Mucosa of gallbladder (tissue), 1 donor: ENCODE measurements at places on chromosomes 12 and 14.

DNA sequence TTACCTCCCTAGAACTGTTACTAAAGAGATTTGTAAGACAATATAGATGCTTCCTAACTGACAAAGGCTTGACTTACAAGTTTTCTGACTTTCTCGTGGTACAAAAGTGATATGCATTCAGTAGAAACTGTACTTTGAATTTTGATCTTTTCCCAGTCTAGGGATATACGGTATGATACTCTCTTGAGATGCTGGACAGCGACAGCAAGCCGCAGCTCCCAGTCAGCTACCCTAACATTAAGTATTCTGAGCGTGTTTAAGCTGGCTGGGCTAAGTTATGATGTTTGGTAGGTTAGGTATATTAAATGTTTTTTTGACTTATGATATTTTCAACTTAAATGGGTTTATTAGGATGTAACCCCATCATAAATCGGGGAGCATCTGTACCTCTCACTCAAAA lies 55.2 kb upstream of the CDKL1 start:
- no peak for DNase-seq

- DNase-seq = no peak
These were observed 38.7 kb downstream of the SH2B3 start for GRCh38 chr12:111444314-111444924.

- no peak for DNase-seq
These were observed 199.1 kb downstream of the SLC5A8 start for GRCh38 chr12:101010896-101011295.

GRCh38 chr14:20190596-20190995 lies at the start of gene OR11G2:
TSS of gene OR11G2 (plus strand) at chr14:20190896. CDS start at chr14:20197438, 6,542 bp downstream.
- DNase-seq = no peak

DNA sequence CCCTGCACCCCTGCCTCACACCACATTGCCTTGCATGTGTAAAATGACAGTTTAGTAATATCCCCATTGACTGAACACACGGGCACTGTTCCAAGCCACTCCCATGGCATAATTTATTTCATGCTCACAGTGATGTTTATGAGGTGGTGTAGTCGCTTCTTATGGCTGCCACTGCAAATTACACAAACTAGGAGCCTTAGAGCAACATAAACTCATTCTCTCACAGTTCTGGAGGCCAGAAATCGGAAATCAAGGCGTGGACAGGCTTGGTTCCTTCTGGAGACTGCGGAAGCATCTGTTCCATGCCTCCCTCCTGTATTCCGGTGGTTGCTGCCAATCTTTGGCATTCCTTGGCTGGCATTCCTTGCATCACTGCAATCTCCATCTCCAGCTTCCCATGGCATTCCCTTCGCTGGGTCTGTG lies 97.3 kb downstream of the RIN3 start:
- DNase-seq = no peak

- no peak for DNase-seq
These were observed 11.9 kb downstream of the FAM222A start for GRCh38 chr12:109725321-109726105.

DNA sequence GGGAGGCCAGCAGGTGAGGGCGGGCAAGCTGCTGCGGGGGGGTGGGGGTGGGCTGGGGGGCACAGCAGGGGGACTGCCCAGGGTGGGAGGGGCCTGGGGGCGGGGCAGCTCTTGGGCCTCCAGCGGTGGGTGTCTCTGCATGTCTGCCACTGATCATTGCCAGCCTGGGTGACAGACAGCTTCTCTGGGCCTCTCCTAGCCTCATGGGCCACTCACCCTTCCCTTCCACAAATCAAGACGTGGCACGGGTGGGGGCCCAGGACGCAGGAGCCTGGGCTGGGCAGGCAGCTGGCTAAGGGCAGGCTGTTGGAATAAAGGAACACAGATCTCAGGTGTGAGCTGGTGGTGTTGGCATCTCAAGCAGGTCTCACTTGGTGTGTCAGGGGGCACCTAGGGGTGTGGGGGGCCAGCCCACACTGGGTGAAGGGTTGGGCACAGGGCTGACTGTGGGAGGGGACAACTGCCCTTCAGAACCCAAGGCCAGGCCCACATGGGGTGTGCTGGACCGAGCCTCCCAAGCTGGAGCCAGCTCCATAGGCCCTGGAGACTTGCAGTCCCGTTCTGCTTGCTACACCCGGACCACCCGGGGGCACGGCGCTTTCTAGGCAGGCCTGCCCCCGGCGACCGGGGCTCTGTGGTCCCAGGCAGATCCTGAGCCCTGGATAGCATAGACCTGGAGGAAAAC lies 3.0 kb downstream of the TEDC1 start:
- DNase-seq = no peak

- DNase-seq = no peak
These were observed 64.9 kb downstream of the RIN3 start for GRCh38 chr14:92578511-92578910.

DNA sequence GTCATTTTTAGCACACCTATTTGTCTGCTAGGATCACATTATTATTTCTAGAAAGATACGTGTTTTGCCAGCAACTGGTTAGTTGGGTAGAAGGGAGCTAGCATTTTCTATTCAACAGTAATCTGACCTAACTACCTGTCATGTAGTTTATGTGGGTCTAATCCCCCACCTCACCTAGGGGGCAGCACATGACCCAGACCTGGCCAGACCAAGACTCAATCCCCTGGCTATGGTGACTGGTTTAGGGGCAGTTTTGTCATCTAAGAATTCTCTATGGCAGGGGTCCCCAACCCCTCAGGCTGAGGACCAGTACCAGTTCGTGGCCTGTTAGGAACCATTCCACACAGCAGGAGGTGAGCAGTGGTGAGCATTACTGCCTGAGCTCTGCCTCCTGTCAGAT lies 29.5 kb upstream of the EVL start:
- no peak for DNase-seq

- DNase-seq = no peak
These were observed 22.1 kb downstream of the IFNG-AS1 start for GRCh38 chr12:68011206-68011881.

- DNase-seq = no peak
These were observed 922 bp downstream of the PTPRR start for GRCh38 chr12:70919597-70920035.

DNA sequence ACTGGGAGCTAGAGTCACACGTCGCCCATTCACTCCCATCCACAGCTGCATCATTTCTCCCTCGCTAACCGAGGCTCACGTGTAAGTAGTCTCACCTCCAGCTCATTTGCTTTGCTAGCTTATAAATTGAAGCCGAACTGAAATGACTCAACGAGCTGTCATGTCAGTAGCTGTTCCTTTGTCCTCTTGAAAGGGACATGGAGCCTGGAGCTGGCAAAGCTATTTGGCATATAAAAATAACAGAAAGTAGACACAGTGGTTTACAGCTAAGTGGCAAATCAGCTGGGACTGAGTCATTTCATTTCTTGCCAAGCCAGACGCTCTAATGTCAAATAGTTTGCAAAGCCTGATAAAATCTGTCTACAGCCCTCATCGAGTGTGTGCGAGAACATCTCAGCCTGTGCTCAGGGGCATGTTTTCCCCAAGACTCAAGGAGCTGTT lies 114.4 kb upstream of the TMEM233 start:
- no peak for DNase-seq

DNA sequence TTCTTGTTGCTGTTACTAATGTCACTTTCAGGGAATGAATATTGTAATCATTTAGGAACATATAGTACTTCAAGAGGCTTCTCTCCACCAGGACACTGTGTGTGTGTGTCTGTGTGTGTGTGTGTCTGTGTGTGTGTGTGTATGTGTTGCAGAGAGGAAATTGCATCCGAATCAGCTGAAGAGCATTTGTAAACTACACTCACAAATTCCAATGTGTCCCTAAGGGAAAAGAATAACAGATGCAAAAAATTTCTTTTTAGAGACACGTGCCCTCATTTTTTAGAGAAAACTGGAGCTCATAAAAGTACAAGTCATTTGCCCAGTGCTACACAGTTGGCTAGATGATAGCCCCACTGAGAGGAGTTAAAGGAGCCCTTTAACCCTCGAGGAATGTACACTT lies 168.8 kb downstream of the ANO4 start:
- no peak for DNase-seq

DNA sequence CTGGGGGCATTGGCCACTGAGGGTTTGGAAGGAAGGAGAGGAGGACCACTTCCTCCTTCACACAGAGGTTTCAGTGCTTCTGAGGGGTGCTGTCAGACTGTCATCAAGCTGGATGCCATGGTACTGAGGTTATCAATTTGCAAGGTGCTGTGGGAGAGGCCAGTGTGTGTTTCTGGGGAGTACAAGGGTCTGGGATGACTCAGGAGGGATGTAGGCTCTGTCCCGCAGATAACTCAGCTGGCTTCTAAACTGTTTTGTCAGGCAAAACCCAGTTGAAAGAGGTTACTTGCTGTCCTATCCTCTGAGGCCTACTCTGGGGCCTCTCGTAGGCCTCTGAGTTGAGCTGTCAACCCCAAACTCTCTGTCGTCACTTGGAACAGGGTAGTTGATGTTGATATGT lies 22.8 kb downstream of the ADCK1 start:
- no peak for DNase-seq

DNA sequence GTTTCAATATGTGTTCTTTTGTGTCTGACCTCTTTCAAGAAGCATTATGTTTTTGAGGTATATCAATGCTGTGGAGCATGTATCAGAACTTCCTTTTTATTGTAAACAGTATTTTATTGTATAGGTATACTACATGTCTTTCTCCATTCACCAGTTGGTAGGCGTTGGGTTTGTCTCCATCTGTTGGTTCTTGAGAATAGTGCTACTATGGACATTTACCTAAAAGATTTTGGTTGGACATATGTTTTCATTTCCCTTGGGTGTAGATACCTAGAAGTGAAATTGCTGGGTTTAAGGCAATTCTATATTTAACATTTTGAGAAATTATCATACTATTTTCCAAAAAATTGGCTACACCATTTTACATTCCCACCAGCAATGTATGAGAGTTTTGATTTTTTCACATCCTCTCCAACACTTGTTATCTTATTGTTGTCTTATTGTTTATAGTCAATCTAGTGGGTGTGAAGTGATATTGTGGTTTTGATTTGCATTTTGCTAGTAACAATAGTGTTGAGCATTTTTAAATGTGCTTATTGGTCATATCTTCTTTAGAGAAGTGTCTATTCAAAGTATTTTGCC lies 409.2 kb downstream of the IPO8 start:
- DNase-seq = no peak

DNA sequence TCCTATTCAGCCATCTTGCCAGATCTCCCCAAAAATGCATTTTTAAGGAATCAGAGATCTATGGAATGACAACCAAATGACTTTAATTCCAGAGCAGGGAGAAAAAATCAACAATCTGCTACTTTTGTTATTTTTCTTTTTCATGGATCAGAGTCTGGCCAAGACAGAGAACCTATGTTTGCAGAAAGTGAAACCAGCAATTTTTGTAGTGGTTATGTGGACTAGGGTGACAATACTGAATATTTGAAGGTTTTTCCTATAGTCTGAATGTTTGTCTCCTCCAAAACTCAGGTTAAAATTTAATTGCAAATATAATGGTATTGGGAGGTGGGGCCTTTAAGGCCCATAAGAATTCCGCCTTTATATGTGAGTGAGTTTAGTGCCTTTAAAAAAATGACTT lies 30.9 kb downstream of the KLRK1 start:
- DNase-seq = no peak

GRCh38 chr14:51097287-51097686 lies 2.4 kb upstream of the TRIM9 start:
- no peak for DNase-seq

DNA sequence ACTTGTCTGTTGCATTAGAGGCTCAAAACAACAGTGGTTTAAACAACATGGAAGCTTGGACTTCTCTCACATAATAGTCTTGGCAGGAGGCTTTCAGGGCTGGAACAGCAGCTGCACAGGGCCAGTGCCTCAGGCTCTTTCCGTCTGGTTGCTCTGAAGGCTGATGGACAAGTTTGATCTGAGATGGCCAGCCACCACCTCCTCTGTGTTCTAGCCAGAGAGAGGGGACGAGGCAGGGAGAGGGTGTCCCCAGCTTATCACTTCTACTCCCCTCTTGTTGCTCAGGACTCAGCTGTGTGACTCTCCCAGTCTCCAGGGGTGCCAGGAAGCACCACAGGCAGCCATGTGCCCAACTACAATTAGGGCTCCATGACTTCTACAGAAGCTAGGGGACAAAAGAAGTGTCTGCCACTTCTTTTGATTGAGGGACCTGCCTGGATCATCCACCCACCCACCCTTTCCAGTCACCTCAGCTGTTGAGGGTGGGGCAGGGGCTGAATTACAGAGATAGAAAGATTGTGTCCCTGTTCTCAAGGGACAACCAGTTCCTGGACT lies 46.6 kb downstream of the SMIM41 start:
- no peak for DNase-seq

GRCh38 chr14:35414365-35414764 lies 9.8 kb upstream of the NFKBIA start:
- DNase-seq = no peak

GRCh38 chr14:102594514-102595175 lies 2.2 kb downstream of the RCOR1 start:
- DNase-seq = peak; percentile 70

- DNase-seq = no peak
These were observed 406.9 kb downstream of the LRIG3 start for GRCh38 chr12:58513301-58513834.

DNA sequence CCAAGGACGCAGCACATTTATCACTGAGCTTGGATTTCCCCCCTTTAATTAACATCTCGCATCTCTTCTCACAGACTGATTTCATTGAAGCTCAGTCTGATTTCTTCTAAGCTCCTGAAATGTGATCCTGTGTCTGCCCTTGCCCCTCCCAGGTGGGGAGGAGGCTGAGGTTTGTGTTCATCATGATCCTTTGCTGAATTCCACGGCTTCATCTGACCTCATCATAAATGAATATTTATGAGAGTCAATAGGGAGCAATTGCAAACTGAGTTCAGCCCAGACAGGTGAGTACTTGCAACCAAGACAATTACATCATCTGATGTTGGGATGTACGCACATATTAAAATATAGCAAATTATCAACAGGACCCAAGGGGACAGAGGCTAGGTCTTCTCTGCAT lies 72.4 kb downstream of the MAP1LC3B2 start:
- no peak for DNase-seq

- DNase-seq = no peak
These were observed 340.0 kb upstream of the SFSWAP start for GRCh38 chr12:131370791-131371347.

- DNase-seq = no peak
These were observed 9.2 kb upstream of the TIGAR start for GRCh38 chr12:4311776-4312175.

GRCh38 chr14:103836976-103837725 lies 10.2 kb downstream of the PPP1R13B start:
- DNase-seq = no peak
